CD4-positive, alpha-beta T cell treated with Interleukin-6 at 100 ng/mL for 8 hours (primary cell): ENCODE measurements at places on chromosomes 5 and 9.

- DNase-seq: no peak
Measured at GRCh38 chr5:67206461-67206860, 9.9 kb upstream of the CD180 start.

GRCh38 chr9:95478335-95478734 is 38.4 kb downstream of the PTCH1 start:
- no peak for DNase-seq

DNA sequence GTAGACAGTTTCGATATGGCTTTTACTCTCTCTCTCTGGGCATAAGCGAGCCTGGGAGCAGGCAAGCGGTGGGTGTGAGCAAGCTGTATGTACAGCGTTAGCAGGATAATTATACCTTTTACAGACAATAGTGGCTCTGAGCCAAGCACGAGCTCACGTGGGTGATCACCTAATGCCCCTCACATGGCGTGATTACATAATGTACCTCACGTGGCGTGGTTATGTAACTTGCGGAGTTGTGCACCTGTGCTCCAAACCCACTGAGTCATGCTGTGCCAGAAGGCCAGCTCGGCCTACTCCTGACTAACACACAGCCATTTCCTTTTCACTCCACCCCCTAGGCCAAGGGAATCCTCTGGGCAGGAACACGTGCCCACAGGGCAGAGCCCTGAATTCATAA is 797.2 kb downstream of the EFNA5 start:
- no peak for DNase-seq

DNA sequence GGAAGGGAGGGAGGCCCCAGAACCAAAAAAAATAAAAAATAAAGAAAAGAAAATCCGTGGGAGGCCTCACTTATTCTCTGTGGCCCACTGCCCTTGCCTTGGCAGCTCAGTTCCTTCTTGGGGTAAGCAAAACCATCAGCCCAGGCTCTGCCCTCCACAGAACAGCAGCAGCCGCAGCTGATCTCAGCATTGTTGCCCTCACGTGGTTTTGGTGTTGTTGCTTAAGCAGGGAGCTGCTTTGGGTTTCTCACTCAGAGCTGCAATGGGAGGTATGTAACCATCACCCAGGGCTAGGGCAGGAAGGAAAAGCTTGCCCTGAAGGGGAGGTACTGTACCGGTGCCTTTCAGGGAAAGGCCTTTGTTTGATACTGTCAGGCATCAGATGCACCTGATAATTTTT is 374.7 kb upstream of the WWC1 start:
- DNase-seq: no peak
